Activated T-helper 1 cell treated with anti-CD3 and anti-CD28 coated beads, Interleukin-2, amount 50 U/mL, for 16 hours (primary cell): ENCODE measurements at places on chromosomes 3 and 15.

DNA sequence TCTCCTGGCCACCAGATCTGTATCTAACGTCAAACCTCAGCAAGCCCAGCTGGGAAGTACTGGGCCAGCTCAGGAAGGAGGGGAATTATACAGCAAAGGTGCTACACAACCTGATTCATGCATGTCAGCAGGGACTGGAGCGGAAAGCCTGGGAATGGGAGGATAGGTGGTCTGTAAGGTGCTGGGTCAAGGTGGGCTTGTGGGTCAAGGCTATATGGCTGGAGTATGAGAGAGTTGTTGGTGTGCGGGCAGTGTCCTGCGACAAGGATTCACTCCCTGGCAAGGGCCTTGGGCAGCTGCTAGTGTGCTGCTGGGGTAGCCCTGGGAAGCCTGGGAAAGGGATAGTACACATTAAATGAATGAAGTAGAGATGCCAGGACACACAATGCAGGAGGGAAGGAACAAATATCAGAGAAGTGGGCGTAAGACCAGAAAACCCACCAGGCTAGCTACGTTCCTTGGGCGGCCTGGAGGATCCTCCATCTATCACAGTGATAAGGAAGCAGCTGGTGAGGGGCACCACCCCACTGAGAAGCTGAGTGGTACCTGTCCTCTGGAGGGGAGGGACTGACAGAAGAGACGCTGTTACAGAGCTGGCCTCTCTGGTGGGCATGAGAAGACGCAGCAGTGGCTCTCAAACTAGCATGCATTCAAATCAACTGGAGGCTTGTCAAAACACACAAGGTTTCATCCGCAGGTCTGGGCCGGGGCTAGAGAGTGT is 8.5 kb upstream of the SYNM start:
- DNase-seq = no peak

GRCh38 chr3:45612918-45613602 is 18.5 kb downstream of the LIMD1 start:
- DNase-seq = no peak

DNA sequence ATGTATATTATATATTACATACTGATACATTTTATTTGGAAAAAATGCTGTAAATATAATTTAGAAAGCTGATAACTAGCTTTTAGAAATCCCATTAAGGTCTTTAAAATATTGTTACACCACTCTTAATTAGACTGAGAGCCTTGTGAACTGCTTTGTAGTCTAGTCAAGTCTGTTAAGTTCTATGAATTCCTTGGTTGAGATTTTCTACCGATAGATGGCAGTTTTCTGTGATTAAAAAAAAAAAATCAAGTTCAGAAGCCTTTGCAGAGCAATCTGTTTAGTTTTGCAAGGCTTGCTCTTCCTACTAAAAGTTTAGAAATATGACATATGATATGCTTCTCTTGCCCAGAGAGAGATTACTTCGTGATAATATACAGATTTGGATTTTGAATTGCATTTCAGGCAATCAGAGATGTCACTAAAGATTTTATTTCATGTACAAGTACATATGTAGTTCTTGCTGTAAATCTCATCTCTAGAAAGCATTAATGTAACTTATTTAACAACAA is 60.4 kb upstream of the SLITRK3 start:
- no peak for DNase-seq

DNA sequence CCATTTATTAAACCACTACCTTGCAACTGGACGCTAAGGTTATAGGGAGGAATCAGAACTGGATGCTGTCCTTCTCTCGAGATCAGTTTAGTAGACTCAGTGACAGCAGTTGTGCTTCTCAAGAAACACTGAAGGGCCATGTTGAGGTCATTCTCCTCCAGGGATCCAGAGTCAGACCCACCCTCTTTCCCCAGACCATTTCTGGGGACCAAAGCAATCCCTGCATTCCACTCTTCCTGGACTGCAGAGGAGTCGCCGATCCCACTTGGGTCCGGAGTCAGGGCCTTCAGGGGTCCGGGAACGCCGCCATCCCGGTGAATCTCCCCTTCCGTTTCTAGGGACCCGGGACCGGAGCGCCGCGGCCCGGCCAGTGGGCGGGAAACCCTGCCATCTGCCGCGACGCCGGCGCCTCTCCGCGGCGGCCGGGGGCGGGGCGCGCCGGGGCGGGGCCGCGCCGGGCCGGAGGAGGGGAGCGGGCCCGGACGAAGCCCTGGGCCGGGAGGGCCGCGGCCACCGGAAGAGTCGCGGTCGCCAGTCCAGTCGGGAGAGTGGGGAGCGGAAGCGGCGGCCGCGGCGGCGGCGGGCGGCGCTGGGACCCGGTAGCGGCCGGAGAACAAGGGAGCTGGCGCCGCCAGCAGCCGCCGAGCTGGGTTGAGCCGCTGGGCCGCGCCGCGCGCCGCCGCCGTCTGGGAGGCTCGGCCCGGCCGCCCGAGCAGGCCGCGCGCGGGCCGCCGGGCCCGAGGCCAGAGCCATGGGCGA is at the start of gene DVL3:
DVL3 (plus strand) TSS at position 493 of the 759 bp plus-strand sequence; CDS start at position 752, 259 bp downstream.
- DNase-seq = no peak

GRCh38 chr3:14933820-14934425 is 13.5 kb upstream of the NR2C2 start:
- no peak for DNase-seq

GRCh38 chr3:148173851-148174250 is 523.9 kb upstream of the AGTR1 start:
- no peak for DNase-seq

DNA sequence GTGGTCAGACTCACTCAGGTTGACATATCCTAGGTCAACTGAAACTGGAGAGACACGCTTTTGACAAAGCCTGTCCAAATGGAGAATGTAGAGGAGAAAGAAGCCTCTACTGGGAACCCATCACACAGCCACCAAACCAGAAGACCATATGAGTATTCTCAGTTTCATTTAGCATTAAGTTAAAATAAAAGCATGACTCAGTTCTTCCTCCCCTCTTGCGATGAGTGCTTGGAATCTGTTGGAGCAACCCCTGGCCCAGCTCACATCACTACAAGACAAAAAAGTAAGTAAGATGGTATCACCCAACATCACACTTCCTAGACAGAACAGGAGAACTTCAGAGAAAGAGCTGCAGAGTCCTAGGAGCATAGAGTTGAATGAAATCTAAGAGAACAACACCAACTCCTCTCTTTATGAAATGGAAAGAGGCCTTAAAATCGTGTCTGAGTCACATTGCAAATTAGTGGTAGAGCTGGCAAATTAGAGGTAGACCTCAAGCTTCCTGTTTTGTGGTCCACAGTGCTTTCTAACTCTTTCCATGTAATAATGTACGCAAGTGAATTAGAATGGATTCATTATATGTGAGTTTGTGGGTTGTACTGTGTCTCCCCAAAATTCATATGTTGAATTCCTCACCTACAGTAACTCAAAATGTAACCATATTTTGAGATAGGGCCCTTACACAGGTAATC is 51.2 kb downstream of the FGF12 start:
- DNase-seq = no peak

GRCh38 chr3:129558772-129559564 is 16.0 kb downstream of the H1-8 start:
- no peak for DNase-seq

DNA sequence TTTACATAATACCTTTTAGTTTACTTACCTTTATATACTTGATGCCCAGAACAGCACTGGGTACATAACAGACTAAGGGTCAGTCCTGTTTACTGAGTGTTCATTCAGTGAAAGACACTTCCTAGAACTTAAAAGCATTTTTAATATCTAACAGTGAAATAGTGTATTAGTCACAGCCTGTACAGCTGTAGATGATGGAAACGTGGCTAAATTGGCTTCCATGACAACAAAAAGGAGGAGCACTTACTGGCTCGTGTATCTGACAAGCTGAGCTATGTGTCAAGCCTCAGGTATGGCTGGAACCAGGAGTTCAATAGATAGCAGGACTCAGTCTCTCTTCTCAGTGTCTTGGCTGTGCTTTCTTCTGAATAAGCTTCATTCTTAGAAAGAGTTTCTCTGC is 40.2 kb downstream of the CMTM8 start:
- no peak for DNase-seq

DNA sequence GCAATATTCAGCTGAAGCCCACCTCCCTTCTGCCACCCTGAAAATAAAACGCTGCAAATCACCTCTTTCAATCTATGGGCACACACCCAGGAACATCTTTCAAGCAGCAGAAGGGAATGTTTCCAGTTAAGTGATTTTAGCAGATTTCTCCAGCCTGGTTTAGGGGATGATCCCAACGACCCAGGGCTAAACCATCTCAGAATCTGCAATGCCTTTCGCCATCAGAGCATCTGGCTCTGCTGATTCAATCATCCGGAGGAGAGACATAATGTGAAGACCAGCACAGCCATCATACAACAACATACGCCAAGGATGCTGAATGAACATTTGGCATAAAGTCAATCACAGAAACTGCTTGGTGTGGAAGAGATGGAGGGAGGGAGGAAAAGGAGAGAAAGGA is 15.5 kb upstream of the LRRN1 start:
- DNase-seq = no peak

- DNase-seq = no peak
These were observed 32.7 kb downstream of the TRANK1 start for GRCh38 chr3:36911990-36912804.

- no peak for DNase-seq
These were observed 87.4 kb upstream of the IQSEC1 start for GRCh38 chr3:13160619-13161018.

DNA sequence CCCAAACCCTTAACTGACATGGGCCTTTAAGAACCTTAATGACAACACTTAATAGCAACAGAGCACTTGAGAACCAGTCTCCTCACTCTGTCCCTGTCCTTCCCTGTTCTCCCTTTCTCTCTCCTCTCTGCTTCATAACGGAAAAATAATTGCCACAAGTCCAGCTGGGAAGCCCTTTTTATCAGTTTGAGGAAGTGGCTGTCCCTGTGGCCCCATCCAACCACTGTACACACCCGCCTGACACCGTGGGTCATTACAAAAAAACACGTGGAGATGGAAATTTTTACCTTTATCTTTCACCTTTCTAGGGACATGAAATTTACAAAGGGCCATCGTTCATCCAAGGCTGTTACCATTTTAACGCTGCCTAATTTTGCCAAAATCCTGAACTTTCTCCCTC is 49.9 kb downstream of the PGPEP1L start:
- DNase-seq = no peak

DNA sequence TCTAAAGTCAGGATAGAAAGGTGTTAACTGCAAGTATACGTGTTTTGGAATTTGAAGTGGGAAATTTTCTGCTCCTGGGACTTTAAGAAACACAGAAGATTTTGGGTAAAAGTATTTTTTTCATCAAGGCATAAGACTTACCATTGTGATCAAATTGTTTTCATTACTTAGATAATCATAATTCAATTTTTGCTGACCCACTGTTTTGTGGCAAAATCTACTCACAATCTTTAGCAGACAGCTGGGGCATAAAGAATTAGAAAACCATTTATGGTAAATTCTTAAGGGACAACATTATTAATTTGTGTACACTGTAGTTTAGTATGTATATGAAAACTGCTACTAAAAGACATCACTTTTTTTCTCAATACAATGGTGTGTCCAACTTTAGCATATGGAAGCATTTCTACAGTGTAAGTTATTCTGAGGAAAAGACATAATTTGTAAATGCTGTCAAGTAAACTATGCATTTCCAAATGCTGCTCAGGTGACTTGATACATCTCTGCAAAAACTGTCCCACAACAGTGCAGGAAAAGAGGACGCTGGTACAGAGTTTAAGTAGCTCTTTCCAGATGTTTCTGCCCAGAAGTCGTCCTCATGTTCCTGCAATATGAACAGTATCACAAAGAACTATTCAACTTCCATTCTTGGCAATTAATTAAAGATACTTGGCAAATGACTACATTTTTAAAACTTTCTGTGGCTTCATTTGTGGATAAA is 52.3 kb downstream of the THSD4 start:
- DNase-seq = no peak

DNA sequence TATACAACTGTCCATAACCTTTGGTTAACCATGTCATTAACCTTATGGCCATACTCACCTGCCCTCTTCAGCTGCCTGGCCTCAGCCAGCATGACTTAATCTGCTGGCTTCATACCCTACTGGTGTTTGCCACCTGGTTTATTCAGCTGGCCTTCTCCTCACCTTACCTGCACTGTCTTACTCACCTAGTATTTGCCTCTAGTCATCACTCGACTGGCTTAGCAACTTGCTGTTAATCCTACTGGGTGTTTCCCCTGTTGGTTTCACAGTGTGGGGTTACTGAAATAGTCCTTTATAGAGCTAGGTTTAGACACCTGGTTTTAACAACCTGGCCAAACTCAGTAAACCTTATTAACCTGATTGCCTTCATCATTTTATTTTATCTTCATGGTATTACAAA is 96.4 kb downstream of the IL12A start:
- DNase-seq = no peak

GRCh38 chr15:46151786-46152185 is 517.0 kb downstream of the SQOR start:
- DNase-seq = no peak

GRCh38 chr3:123042413-123042812 is 14.8 kb upstream of the SEMA5B start:
- no peak for DNase-seq

GRCh38 chr3:25910997-25911396 is 121.1 kb downstream of the OXSM start:
- DNase-seq = no peak

GRCh38 chr3:131819381-131820055 is 215.3 kb downstream of the CPNE4 start:
- no peak for DNase-seq

DNA sequence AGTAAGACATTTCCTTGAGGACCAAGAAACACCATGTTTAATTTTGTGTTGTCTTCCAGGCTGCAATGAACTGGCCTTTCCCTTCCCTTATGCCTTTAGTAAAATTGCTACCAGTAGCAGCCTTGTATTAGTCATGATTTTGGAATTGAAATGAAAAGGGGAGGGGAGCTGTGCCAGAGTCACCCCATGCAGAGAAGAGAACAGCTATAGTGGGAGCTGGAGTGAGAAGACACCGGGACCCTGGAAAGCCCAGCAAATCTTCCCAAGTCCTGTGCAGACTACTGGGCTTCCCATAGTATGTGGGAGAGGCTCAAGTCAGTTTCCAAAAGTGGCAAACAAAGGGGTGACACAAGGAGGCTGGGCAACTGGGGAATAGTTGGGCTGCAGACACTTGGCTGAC is 178.5 kb downstream of the NR1D2 start:
- DNase-seq = no peak

DNA sequence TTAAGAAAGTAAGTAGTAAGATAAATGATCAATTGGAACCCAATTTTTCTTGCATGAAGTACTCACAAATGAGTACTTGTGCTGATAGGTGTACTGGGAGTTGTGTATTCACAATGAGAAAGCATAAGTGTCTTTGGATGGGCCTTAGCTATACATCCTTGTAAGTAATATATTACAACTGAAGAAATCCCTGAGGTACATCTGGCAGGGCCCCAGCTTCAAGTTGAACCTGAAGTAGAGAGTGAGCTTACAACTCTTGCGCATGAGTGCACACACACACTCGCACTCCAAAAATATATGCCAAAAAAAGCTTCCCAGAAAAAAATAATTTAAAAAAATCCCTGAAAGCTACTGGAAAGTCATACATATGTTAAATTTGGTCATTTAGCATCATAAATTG is 222.5 kb downstream of the ROBO2 start:
- no peak for DNase-seq
